Activated T-helper 1 cell treated with anti-CD3 and anti-CD28 coated beads, Interleukin-12 subunit alpha, Interleukin-12 subunit beta, Interleukin-2, Interleukin-4 antibody, amounts not matched to agents 30 ng/mL and 10 ng/mL and 1 ng/mL, durations not matched to agents 14 hours and 24 hours and 36 hours (primary cell): ENCODE measurements at places on chromosomes 4 and X. TPM values are rescaled to one million over a fixed set of nuclear protein-coding genes. Genes with fewer than 3 reads are reported as not detected.

DNA sequence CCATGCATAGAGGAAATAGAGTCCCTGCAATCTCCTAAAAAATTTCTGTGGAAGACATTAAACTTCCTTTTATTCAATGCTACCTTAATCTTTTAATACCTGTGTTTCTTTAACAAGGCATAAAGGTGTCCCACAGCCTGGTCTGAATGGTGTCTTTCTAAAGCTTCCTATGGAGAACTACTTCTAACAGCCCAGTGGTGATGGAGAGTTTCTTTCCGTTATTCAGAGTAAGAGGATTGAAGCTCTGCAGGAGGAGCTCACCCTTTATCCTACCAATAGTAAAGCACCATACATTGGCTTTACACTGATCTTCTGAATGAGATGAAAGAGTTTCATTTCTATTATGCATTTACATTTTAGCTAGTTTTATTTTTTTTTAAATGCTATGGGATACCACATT lies 1362.4 kb upstream of the ADGRL3 start:
- no peak overlapping the region for H3K27ac ChIP-seq
- no peak for DNase-seq
- H3K4me3 ChIP-seq: no peak overlapping the region

DNA sequence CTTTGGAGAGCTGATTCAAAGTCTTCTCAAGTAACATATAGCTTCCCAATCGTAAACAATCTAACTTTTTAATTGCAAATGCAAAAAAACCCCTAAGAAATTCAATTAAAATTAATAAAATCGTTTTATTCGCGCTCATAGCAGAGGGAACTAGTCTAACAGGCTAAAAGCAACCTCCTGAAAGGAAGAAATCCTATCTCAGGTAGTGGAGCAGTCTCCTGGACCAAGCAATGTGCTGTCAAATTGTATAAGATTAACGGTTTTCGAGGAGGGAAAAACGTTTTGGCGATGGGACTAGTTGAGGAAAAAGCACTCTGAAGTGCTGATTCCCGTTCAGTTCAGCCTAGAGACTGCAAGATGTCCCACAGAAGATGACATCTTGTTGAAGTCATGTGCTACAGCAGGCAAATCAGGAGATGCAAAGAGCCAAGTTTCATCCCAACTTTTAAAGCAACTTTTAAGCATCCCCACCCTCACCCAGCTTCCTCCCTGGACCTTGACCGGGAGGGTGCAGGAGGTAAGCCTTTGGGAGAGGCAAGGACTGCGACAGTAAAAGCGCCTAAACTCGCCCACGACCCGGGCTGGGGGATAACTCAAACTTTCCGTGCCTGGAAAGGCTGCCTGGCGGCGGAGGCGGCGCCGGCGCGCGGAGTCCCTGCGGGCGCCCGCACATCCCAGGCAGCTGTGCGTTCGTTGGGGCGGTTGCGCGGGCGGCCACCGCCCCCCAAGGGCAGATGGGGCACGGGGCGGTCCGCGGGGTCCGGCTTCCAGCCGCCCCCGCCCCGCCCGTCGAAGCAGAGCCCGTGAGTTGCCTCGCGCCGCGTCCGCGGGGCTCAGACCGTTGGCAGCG lies 784 bp downstream of the MAP7D3 start:
- H3K27me3 ChIP-seq: no peaks in the 10 kb centered on the region
- peaks cover 16% of the 10 kb centered on the region for H3K4me1 ChIP-seq
- H3K27ac ChIP-seq: peak overlapping the region; percentile 61
- no peaks in the 10 kb centered on the region for H3K36me3 ChIP-seq

DNA sequence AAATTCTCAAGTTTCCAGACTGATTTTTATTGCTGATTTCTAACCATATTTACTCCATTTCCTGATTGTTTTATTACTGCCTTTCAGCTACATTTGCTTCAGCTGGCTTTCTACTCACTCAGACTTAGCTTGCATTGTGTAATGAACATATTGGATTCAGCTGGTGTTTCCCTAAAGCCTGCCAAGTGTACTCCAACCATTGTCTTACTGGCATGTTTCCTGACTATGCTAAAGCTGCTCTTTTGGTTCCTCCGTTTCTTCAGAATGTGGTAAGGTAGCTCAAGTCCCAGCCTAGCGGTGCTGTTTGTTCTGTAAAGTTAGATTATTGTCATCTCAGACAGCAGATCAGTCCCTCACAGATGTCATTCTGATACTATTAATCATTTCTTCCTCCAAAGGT lies 53.1 kb upstream of the GLRA2 start:
- no peaks in the 10 kb centered on the region for H3K4me1 ChIP-seq
- H3K4me3 ChIP-seq: no peak overlapping the region
- H3K27ac ChIP-seq: no peak overlapping the region
- no peaks in the 10 kb centered on the region for H3K27me3 ChIP-seq

DNA sequence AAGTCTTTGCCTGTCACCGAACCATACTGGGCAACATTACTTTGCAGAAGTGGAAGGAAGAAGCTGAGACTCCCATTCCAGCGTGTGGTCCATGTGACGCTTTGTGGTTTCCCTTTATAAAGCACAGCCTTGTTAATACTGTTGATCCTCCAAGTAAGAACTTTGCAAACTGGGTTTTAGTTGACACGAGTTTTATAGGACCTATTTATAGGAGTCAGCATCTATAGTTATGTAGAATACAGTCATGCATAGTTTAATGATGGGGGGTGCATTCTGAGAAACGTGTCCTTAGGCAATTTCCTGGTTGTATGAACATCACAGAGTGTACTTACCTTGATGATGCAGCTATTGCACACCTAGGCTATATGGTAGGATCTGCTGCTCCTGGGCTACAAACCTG lies 1879.4 kb upstream of the TENM3 start:
- no peak overlapping the region for H3K27ac ChIP-seq
- no peaks in the 10 kb centered on the region for H3K27me3 ChIP-seq
- H3K4me1 ChIP-seq: no peaks in the 10 kb centered on the region

GRCh38 chr4:79397951-79398350 lies 10.1 kb downstream of the GK2 start:
- no peaks in the 10 kb centered on the region for H3K36me3 ChIP-seq
- H3K4me3 ChIP-seq: no peak overlapping the region

TMEM184C gene
- total RNA-seq: 21.6 and 22.7 TPM in 2 replicates

DNA sequence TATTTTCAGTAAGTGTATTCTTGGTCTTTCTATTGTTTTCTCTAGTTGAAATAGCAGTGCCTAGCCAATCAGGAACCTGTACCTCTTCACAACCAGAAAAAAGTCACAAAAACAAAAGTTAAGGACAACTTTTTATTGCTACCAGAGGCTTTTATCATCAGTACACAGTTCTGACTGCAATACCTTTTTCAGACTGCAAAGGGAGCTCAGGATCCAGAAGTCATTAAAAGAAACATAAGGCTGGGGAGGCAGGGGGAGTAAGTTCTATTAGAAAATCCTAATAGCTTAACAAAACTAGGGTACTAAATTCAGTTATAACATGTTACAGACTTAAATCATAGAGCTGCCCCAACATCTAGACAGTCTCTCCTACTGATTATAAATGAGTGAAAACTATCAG lies 28.8 kb downstream of the CCNI start:
- H3K4me3 ChIP-seq: no peak overlapping the region
- H3K4me1 ChIP-seq: peaks cover under 1% of the 10 kb centered on the region
- H3K36me3 ChIP-seq: peaks cover 40% of the 10 kb centered on the region
- no peak overlapping the region for H3K27ac ChIP-seq
- no peak for DNase-seq

CENPVL2 gene
- not detected in 2 replicates for total RNA-seq

STOX2 gene
- total RNA-seq: not detected in 2 replicates

PCDH19 gene
- 0.03 TPM in 1 of 2 replicates, not detected in the other for total RNA-seq

DNA sequence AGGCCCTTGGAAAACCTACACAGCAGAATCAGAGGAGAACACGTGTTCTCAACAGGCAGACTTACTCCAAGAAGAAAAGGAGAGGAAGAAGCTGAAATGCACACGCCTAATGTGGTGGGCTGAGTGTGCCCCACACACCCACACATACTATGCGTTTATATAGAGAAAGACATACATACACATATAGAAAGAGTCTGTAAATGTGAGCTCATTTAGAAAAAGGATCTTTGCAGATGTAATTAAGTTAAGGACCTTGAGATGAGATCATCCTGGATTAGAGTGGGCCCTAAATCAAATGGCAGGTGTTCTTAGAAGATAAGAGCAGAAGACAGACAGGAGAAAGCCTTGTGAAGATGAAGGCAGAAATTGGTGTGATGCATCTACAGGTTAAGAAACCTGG lies 87.2 kb upstream of the KLF3 start:
- H3K27ac ChIP-seq: no peak overlapping the region
- H3K4me3 ChIP-seq: no peak overlapping the region
- no peaks in the 10 kb centered on the region for H3K36me3 ChIP-seq
- no peak for DNase-seq
- peaks cover 5% of the 10 kb centered on the region for H3K27me3 ChIP-seq
- no peaks in the 10 kb centered on the region for H3K4me1 ChIP-seq

DNA sequence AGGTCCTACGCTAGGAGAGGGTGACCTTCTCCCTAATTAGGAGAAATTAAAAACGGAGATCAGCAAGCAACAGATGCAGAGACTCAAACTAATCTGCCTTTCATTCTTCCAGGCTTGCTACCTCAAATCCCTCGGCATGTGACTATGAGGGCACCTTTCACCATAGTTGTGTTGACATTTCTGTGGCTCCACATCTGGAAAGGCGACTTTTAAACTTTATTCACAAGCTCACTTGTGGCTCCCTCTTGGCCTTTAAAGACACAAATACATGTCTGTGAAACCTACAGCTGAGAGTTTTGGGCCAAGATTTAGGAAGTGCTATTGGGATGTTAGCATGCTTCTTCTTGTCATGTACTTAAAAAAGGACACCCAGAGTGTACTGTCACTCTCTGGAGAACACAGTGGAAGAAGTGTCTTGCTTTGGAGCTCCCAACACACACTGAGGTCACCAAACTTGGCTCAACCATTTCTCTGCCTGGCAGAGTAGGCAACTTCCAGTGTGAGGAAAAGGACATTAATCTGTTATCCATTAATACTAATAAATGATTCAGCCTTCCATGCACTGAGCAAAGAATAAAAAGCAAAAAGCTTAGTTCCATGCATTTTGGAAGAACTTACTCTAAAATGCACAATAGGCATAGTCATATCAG lies 60.1 kb downstream of the LDB2 start:
- no peak for DNase-seq
- no peaks in the 10 kb centered on the region for H3K36me3 ChIP-seq
- no peak overlapping the region for H3K27ac ChIP-seq
- peaks cover 5% of the 10 kb centered on the region for H3K27me3 ChIP-seq
- H3K4me3 ChIP-seq: no peak overlapping the region

DNA sequence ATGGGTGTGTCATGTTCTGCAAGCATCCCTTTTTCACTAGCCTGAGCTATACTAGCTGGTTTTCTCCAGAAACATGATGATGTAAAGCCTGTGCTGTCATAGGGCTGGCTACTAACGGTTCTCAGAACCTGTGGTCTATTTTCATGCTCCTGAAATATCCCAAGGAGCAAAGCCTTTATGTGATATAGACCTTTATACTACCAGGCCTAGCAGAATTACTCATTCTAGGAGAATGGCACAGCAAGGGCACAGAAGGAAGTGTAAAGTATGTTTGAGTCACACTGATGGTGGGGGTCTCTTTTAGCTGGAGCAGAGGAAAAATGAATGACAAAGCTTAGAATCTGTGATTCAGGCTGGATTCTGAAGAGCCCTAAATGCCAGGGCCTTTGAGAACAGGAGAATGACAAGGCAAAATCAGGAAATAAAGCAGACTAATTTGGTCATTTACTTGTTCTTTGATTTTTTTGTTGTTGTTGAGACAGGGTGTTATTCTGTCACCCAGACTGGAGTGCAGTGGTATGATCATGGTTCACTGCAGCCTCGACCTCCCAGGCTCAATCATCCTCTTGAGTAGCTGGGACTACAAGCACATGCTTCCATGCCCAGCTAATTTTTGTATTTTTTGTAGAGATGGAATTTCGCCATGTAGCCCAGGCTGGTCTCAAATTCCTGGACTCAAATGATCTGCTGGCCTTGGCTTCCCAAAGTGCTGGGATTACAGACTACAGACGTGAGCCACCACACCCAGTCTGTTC lies 11.8 kb downstream of the TCEAL1 start:
- no peak overlapping the region for H3K4me3 ChIP-seq
- no peaks in the 10 kb centered on the region for H3K36me3 ChIP-seq
- H3K27ac ChIP-seq: no peak overlapping the region
- no peak for DNase-seq
- no peaks in the 10 kb centered on the region for H3K4me1 ChIP-seq

- no peaks in the 10 kb centered on the region for H3K36me3 ChIP-seq
- H3K4me1 ChIP-seq: peaks cover 11% of the 10 kb centered on the region
- peaks cover 6% of the 10 kb centered on the region for H3K27me3 ChIP-seq
- no peak overlapping the region for H3K4me3 ChIP-seq
Measured at GRCh38 chr4:7168106-7168505, 24.2 kb upstream of the SORCS2 start.

DNA sequence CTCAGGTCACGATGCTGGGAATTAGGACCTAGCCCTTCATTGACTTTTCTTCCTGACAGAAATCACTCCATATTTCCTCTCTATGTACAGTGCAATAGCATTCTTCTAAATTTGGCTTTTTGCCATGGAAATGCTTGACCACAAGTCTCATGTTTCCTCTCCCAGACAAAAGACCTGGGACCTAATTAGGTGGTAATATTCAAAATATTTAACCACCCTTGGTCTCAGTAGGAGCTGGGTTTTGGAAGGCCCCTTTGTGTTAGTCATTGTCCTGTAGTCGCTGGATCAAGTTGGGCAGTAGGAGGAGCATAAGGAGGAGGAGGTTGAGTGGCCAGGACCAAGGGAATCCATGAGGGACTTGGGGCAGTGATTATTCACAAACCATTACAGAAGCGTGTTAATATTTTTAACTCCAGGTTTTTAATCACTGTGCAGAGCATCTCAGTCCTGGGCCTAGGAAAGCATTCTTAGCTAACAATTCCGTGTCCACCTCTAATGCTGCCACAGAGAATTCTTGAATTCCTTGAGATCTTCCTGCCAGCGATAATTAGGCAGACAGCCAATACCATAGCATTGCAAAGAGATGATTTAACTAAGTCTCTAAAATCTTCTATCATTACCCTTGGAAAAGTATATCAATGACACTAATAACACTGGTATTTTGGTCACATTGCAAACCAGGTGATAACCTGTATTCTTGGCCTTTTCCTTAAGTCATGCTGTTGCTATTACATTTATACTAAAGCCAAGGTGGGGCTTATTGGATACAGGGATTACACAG lies 25.0 kb upstream of the SHROOM4 start:
- no peaks in the 10 kb centered on the region for H3K36me3 ChIP-seq
- H3K27me3 ChIP-seq: peaks cover 3% of the 10 kb centered on the region
- no peak overlapping the region for H3K27ac ChIP-seq
- H3K4me1 ChIP-seq: no peaks in the 10 kb centered on the region
- H3K4me3 ChIP-seq: no peak overlapping the region

- H3K27ac ChIP-seq: no peak overlapping the region
- H3K4me3 ChIP-seq: no peak overlapping the region
- DNase-seq: no peak
Measured at GRCh38 chrX:103157496-103158316, 57.2 kb upstream of the BEX4 start.

TLR3 gene
- total RNA-seq: not detected in 2 replicates

DNA sequence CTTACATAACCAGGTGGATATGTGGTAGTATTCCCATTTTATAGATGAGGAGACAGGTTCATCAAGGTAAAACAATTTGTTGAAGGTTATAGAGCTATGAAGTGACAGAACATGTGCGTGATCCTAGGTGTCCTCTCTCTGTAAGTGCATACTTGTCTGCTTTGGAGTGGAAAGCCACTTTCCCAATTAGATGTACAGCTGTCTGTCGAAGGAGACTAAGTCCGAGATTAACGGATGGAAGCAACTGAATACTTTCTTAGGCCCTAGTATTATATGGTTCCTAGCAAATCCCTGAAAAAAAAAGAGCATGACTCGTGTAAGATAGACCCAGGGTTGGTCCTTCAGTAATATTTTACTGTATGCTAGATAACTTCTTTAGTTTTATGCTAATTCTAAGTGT lies 19.7 kb downstream of the TMEM131L start:
- H3K4me1 ChIP-seq: peaks cover 70% of the 10 kb centered on the region
- no peaks in the 10 kb centered on the region for H3K27me3 ChIP-seq
